Immature natural killer cell (primary cell): ENCODE measurements at places on chromosomes 2 and 18.

- H3K4me1 ChIP-seq = peaks cover 4% of the 10 kb centered on the region
- no peak overlapping the region for H3K4me3 ChIP-seq
- no peaks in the 10 kb centered on the region for H3K27me3 ChIP-seq
These were observed 11.5 kb upstream of the RNU4ATAC start for GRCh38 chr2:121519153-121519552.

DNA sequence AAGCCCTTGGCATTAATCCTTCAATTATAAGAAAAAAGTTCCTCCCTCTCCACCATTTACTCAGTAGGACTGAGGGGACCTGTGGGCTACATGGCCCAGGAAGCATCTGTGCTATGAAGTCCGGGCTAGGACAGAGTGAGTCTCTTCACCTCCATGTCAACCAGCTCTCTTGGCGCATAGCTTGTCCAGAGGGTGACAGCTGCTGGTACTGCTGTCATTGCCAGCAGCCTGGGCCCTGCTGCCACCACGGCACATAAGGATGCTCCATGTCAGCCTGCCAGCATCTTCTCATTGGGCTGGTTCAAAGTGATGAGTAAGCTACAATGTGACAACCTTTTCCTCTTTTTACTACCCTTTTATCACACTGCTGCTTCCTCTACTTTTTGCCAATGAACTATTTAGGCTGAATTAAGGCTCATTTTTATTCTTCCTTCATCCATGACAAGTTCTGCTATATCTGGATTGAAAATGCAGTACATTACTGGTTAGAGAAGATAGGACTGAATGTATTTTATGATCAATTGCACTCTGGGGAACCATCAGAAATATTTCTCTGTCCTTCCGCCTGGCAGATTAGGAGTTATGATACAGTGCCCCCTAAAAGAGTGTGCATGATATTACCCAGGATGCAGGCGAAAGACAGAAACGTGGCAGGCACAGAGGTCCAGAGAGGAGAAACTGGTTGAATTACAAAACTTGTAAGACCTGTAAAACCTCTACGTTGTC, 258.9 kb upstream of the TNP1 start:
- H3K4me3 ChIP-seq = no peak overlapping the region
- no peaks in the 10 kb centered on the region for H3K4me1 ChIP-seq
- H3K27ac ChIP-seq = no peak overlapping the region
- peaks cover 7% of the 10 kb centered on the region for H3K27me3 ChIP-seq

- H3K36me3 ChIP-seq = no peaks in the 10 kb centered on the region
- DNase-seq = no peak
- no peaks in the 10 kb centered on the region for H3K4me1 ChIP-seq
- peaks cover 4% of the 10 kb centered on the region for H3K27me3 ChIP-seq
- no peak overlapping the region for H3K27ac ChIP-seq
These were observed 144.9 kb downstream of the DDX1 start for GRCh38 chr2:15736396-15737180.

GRCh38 chr2:152504618-152505017, 169.6 kb downstream of the FMNL2 start:
- no peak for DNase-seq
- H3K36me3 ChIP-seq = no peaks in the 10 kb centered on the region
- H3K27me3 ChIP-seq = peaks cover 6% of the 10 kb centered on the region
- H3K27ac ChIP-seq = no peak overlapping the region
- no peak overlapping the region for H3K4me3 ChIP-seq

DNA sequence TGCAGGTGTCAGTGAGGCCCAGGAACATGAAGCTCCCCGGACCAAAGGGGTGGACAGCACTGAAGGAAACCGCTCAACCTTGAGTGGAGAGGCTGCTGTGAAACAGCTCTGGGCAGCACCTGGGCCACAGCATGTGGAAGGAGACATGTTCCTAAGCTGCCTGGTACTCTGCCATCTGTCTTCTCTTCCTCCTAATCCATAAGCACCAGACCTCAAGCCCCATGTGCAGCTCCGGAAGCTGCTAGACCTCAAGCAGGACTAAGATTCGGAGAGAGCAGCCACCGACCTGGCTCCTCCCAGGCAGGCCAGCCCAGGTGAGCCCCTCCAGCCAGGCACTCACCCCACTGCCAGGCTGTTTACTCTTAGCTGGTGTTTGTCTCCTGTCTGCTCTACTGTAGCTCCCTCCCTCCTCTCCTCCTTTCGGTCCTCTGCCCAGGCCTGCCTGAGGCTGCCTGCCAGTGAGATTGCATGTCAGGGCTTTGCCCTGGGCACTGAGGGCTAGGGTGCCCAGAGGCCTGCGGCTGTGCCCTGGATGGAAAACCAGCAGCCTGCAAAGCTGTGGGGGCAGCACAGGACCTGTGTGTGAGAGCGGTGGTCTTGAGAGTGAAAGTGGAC, 53.7 kb downstream of the BCL11A start:
- H3K27me3 ChIP-seq = peaks cover 6% of the 10 kb centered on the region
- H3K36me3 ChIP-seq = no peaks in the 10 kb centered on the region
- H3K4me3 ChIP-seq = no peak overlapping the region
- DNase-seq = no peak

GRCh38 chr2:231640641-231641111, 48.0 kb downstream of the TEX44 start:
- no peak for DNase-seq
- no peak overlapping the region for H3K4me3 ChIP-seq
- H3K27me3 ChIP-seq = no peaks in the 10 kb centered on the region

- DNase-seq = no peak
- H3K4me3 ChIP-seq = no peak overlapping the region
- no peak overlapping the region for H3K27ac ChIP-seq
- no peaks in the 10 kb centered on the region for H3K27me3 ChIP-seq
- no peaks in the 10 kb centered on the region for H3K4me1 ChIP-seq
These were observed 248.8 kb downstream of the HNMT start for GRCh38 chr2:138213084-138213483.

DNA sequence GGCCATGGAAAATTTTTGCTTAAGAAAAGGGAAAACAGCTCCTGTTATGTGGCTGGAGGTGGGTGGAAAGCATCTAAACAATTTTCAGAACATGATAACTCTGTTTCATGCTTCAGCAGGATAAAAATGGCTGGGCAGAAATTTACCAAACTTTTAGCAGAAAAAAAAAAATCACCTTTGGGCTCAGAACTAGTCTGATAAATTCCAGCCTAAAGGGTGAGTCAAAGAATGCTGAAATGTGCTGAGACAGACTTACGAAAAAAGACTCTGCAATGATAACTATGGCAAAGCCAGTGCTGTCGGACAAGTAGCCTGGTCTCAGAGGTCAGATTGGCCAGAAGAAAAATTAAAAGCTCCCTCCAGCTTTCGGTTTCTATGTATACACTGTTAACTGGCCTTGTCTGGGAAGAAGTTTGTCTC, 123.6 kb downstream of the LRATD1 start:
- H3K4me1 ChIP-seq = no peaks in the 10 kb centered on the region
- H3K4me3 ChIP-seq = no peak overlapping the region
- no peaks in the 10 kb centered on the region for H3K36me3 ChIP-seq
- DNase-seq = no peak
- H3K27me3 ChIP-seq = no peaks in the 10 kb centered on the region

- H3K4me3 ChIP-seq = no peak overlapping the region
- H3K36me3 ChIP-seq = peaks cover 16% of the 10 kb centered on the region
- H3K4me1 ChIP-seq = no peaks in the 10 kb centered on the region
- no peak for DNase-seq
- no peak overlapping the region for H3K27ac ChIP-seq
These were observed 83.2 kb upstream of the FRZB start for GRCh38 chr2:182949572-182950189.

DNA sequence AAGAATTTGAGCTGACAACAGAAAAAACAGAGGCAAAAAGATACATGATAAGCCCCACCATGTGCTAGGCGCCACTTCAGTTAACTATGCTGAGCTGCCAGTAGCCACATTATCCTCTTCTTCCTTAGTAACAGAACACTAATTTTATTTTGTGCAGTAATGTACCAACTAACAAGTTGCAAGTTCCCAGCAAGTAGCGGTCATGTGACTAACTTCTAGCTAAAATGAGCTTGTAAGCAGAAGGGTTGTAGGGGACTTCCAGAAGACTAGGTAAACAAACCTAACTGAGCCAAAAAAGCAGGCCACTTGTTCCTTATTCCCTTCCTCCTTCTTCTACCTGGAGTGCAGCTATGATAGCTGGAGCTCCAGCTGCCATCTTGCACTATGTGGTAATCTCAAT, 75.5 kb downstream of the DTNB start:
- H3K27me3 ChIP-seq = peaks cover 2% of the 10 kb centered on the region
- peaks cover 5% of the 10 kb centered on the region for H3K36me3 ChIP-seq
- DNase-seq = no peak
- no peak overlapping the region for H3K27ac ChIP-seq
- H3K4me3 ChIP-seq = no peak overlapping the region

DNA sequence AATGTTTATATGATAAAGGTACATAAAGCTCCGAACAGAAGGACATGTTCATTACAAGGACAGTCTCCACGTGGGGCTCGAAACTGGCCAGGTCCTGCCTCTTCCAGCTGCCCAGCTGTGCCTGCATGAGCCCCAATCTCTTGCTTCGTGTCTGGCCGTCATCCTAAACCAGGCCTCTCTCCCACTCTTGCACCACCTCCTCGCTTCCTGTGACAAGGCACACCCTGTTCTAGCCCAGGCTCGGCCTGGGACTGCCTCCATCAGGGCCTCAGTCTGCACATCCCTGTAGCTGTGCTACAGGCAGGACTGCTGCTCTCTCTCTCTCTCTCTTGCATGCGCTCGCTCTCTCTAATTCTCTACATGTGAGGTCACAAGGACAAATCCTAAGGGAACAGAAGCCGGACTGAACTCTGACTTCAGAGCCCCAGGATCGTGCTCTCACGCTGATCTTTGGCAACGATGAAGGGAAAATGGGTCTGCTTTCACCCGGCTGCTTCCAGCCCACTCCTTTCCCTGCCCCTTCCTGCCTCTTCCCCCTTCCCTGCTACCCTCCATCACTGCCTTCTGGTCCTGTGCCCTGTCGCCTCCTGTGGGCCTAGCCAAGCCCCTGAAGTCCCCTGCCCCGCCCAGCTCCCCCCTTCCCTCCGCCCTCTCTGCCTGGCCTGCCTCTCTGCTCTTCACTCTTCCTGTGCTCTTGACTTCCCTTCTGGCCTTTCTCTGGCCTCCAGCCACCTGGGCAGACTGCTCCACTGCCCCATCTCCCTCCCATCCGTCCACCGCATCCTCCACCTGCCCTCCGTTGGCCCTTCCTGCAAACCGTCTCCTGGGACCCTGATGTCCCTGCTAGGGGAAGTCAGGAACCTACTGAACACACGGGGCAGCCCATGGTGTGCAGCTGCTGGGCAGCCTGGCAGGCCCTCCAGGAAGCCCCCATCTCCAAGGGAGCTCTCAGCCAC, 7.8 kb upstream of the GPR55 start:
- peaks cover 30% of the 10 kb centered on the region for H3K27me3 ChIP-seq
- peaks cover 5% of the 10 kb centered on the region for H3K36me3 ChIP-seq
- peak overlapping the region; percentile 42 for H3K27ac ChIP-seq
- H3K4me1 ChIP-seq = peaks cover 42% of the 10 kb centered on the region
- DNase-seq = no peak
- peak overlapping the region; percentile 57 for H3K4me3 ChIP-seq

DNA sequence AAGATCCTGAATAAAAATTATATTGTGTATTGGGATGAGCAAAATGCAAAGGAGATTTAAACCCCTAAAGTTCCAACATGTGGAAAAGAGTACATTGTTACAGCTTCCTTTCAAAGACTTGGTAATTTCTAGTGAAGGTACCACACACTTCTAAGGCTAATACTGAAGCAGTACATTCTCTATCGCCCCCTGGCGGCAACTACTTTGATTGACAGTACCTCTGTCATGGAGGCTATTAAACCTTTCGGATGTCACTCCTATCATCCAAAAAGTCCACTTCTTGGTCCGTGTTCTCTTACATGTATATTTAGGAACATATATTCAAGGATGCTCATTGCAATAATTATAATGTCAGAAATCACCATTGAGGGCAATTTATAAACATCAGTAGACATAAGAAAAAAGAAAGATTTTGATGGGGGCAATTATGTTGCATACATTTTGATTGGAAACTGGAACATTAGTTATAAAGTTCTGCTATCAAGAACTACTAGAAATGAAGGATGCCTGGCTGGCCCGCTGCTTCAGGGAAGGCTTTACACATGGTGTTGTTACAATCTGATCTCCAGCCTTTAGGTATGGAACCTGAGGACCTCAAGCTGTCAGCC, 601.6 kb downstream of the CPS1 start:
- DNase-seq = peak; percentile 2
- no peaks in the 10 kb centered on the region for H3K4me1 ChIP-seq
- no peak overlapping the region for H3K4me3 ChIP-seq
- H3K36me3 ChIP-seq = no peaks in the 10 kb centered on the region
- no peaks in the 10 kb centered on the region for H3K27me3 ChIP-seq

DNA sequence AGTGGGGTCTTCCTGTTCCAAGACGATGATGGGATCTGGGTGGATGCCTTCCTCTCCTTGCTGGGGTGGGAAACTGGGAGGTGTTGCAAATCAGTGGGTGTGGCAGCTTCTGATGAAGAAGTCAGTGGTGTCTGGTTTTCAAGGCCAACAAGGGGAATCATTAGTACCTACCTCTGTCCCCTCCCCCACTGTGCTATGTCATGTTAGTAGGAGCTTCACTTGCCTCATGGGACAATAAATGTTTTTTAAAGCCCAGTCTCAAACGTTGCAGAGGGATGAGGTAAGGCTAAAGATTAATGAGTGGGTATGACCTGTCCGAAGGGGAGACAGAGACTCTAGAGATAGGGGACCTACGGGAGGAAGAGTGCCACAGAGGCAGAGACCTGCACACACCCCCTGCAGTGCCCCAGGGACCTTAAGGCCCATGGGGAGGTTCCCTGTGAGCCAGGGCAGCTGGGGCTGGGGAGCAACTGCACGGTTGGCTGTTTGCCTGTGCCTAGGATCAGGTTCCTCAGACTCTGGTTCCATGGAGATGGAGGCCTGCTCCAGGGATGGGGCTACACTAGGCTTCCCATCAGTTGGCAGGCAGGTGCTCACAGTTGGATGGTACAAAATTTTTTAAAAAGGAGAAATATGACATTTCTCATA, 37.8 kb upstream of the SLC1A4 start:
- H3K4me3 ChIP-seq = no peak overlapping the region
- peaks cover 1% of the 10 kb centered on the region for H3K27me3 ChIP-seq
- peaks cover 15% of the 10 kb centered on the region for H3K4me1 ChIP-seq
- H3K36me3 ChIP-seq = no peaks in the 10 kb centered on the region
- no peak for DNase-seq

GRCh38 chr2:147927053-147927588, 82.3 kb downstream of the ACVR2A start:
- H3K36me3 ChIP-seq = peaks cover 4% of the 10 kb centered on the region
- no peak overlapping the region for H3K27ac ChIP-seq
- H3K4me3 ChIP-seq = no peak overlapping the region
- DNase-seq = no peak
- H3K27me3 ChIP-seq = no peaks in the 10 kb centered on the region

DNA sequence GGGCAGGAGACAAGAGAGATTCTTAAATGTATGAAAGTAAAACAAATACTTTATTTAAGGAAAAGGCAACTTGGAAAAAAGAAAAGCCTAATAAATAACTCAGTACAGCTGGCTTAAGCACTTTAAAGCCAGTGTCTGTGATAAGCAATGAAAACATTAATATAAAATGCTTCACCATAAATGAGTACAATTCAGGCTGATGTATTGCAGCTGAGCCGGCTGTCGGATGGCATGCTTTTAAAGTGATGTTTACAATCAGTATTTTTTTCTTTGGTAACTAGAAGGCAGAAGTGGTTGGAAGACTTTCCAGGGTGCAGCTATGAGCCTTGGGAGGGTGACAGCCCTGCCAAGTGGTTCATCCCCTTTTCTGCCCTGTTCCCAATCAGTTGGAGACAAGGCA, 58.7 kb upstream of the CELF4 start:
- no peaks in the 10 kb centered on the region for H3K36me3 ChIP-seq
- DNase-seq = no peak
- no peak overlapping the region for H3K4me3 ChIP-seq
- H3K4me1 ChIP-seq = no peaks in the 10 kb centered on the region
